ENCODE measurements at places on chromosomes 2 and 18.

- DNase-seq, result no peak
These were observed 41.8 kb downstream of the INPP4A start for GRCh38 chr2:98486374-98486981.

DNA sequence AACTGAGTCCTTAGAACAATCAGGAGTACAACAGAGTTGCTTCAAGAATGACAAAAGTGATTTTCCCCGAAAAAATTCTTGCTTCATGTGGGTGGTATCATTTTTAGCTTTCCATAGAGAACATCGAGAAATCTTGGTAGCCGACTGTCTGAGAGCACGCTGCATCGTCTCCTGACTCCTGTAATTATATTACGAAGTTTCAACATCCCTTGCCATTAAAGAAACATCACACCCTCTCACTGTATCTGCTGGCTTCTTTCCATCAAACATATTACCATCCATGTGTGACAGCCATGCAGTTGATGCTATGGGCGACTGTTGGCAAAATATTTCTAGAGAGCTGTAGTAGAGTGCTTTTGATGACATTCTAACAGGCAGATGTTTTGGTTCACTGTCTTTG lies 311.2 kb downstream of the CMPK2 start:
- no peak for DNase-seq

- DNase-seq, result no peak
These were observed 239.5 kb downstream of the MYCN start for GRCh38 chr2:16179701-16180416.

DNA sequence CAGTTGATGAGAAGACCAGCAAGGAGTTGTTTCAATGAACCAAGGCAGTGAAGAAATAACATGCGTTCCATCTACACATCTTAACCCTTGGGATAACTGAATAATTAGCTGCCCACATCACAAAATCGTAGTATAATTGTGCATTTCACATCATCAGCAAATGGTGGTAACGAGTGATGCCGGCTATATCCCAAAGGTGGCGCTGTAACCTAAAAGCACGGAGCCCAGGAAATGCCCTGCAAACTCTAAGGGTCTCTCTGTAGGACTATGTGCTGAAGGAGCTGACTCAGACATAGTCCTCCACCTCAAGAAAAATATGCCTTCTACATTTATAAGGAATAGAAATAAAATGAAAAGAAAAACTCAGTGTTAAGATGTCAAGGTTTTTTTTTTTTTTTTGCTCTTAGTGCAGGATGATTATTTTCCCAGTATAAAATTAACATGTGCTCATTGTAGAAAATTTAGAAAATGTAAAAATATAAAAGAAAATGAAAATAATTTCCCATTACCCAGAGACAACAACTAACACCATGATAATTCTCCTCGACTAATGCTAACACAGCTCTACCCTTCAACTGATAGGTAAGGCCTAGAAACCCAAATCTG lies 23.1 kb upstream of the DSG3 start:
- DNase-seq, result peak; percentile 43

DNA sequence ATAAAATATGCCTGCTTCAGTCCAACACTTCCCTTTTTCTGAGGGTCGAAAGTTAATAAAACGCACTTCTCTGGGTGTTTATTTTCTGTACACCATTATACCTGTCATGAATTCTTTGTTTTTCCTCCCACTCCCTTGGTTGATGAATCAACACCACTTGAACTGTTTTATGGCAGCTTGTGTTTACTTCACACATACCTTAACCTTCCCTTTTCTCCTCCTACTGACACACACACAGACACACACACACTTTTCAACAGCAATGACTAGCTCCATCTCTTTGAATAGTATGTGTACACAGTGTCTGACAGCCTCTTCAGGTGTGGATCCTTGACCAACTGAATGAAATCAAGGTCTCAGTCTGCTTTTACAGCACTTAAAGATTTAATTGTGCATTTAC lies 91.3 kb downstream of the SATB2 start:
- peak; percentile 86 for DNase-seq

- no peak for DNase-seq
These were observed 240.7 kb downstream of the NRXN1 start for GRCh38 chr2:50791271-50791670.

DNA sequence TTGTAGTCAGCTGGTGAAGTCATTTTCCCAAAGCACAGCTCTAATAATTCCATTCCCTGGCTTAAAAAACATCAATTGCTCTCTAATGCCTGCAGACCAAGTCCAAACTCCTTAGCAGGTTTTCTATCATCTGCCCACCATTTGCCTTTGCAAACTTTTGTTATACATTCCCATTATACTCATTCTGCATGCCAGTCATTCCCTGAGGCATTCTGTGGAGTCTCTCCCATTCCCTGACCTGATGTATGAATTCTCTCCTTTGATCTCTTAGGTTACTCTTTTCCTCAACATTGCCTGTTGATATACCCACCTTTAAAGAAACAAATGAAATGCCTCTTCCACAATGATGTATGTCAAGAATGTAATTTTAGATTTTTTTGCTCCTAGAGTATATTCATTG lies 852.0 kb upstream of the FSHR start:
- DNase-seq, result no peak

- DNase-seq, result no peak
These were observed 109.1 kb downstream of the FIGN start for GRCh38 chr2:163626639-163627109.

- peak; percentile 63 for DNase-seq
These were observed 87.6 kb downstream of the ALPK2 start for GRCh38 chr18:58541146-58541788.

DNA sequence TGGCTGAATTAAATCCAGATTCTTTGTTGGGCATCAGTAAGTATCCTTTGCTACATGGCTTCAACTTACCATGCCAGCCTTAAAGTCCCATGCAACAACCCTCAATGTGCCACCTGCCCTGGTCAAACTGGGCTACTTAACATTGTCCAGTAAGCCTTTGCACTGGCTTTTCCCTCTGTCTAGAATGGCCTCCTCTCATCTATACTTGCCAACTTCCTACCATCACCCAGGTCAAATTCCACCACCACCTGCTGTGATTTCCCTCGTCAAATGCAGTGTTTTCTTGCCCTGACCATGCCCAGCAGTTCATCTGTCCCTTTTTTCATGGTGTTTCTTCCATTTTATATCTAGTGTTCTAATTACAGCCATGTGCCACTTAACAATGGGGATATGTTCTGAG lies 5.7 kb downstream of the KLHL23 start:
- no peak for DNase-seq

- DNase-seq, result no peak
These were observed 1.2 kb downstream of the ATG9A start for GRCh38 chr2:219228041-219228910.

DNA sequence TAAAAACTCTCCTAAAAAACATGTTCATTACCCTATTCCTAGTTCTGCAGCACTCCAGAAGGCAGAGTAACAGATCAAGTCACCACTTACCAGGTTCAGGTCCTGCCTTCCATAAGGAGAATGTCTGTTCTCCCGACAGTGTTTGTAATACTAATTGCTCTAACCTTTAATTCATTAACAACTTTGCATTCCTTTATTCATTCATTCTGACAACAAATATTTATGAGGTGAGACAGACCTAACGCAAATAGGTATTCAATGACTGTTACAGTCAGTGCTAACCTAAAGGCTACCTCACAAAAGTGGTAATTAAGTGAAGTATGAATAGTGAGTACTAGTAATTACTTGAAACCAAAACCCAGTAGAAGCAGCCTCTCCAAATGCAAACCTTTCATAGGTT lies 224.0 kb downstream of the AFF3 start:
- peak; percentile 56 for DNase-seq

DNA sequence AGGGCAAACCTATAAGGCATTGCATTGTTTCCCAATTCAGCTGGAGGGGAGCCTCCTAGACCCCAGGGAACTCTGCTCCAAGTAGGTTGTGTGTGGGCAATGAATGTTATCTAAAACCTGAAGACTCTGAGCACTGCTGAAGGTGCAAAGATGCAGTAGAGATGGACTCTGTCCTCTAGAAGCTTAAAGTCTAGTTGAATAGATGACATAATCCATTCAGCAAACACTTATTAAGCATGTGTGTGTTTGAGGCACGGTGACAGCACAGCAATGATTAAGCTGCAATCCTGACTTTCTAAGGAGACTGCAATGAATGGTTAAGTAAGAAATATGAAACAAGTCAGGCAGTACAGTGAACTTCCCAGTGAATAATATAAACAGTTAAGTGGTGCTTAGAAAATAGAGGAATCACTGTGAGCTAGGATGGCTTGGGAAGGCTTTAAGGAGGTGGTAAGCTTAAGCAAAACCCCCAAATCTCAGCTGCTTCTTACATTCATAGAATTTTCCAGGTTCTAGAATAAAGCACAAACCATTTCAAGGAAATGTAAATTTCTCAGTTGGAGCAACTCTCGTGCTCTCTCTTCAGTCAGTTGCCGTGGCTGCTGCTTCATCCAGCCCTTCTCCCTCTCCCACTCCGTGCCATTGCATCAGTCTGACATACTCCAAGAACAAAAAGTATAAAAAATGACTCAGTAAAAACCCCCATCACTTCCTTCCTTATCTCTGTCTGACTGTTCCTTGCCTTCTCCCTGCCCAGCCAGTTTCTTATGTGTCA lies 19.1 kb downstream of the MXD1 start:
- peak; percentile 70 for DNase-seq

GRCh38 chr2:234996069-234996940 lies 44.5 kb downstream of the SH3BP4 start:
- peak; percentile 91 for DNase-seq

DNA sequence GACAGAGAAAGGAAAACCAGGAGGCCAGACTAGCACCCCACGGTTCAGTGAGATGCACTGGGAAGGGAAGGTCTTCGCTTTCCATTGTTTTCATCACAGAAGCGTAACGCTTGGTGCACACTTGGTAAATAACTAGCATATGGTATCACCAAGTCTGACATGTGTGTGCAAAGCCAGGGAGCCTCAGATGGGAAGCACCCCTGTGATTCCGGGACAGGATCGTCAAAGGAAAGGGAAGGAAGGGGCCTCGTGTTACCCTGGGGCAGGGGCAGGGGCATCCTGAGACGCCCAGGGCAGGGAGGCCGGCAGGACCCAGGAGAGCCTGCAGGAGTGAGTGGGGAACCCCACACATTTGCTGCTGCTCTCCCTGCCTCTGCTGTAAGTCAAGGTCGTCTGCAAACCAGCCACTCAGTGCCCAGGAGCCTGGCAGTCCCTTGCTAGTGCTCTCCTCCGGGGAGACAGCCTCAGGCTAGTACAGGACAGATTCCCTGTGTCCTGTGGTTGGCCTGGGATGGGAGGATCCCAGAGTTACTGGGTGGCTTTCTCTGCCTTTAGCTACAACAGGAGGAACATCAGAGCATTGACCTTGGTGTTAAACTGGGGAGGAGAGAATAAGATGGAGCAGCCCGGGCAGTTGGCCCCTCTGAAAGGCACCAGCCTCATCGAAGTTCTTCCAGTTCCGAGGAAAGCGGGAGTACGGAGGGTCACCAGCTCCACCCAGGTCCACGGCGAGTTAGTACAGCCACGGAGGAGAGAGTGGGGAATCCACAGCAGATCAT lies 192.5 kb downstream of the NDUFA10 start:
- no peak for DNase-seq

GRCh38 chr2:111239107-111239506 lies 118.4 kb downstream of the BCL2L11 start:
- DNase-seq, result no peak

DNA sequence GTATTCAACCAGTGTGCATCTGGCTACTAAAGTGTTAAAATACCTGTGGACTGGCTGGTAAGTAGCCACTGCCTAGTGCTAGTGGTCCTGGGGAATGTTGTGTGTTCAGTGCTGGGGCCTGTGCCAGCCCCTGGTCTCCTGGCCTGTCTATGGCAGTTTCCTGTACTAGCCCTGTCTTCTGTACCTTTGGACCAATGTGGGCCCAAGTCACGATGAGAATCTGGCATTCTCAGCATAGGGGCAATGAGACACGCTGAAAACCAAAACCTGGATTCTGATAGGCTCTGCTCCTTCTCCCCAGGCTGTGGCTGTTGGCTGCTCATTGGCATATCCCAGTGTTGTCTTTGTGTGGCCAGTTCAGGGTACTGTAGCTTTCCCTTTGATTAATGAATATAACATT lies 170.4 kb downstream of the PTPRM start:
- peak; percentile 62 for DNase-seq

DNA sequence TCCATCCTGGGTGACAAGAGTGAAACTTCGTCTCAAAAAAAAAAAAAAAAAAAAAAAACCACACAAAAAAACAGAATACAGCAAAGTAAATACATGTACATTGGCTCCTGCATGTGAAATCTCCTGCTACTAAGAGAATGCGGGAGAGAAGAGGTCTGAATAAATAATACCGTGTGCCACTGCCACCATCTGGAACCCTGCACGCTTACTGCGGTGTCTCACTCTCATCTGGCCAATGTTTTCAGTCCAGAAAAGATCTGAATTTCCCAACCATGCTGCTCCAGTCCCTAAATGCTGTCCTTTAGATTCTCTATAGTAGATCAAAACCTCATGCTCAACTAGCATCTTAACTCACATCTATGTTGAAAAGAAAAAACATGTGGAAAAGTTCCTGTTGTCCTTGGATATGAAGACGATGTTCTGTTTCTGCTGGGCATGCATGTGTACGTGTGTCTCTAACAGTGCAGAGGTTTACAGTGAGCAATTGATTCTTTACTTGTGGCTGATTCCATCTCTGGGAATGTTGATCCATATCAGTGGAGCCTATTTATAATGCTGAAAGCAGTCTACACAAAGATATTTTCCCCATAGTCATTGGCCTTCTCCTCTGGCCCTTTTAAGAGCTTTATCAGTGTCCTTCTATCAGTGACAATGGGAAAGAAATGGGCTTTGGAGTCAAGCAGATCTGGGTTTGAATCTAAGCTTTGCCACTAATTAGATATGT lies 11.9 kb downstream of the STON1 start:
- DNase-seq, result no peak

- DNase-seq, result no peak
These were observed 199.1 kb upstream of the NRXN1 start for GRCh38 chr2:51231071-51231470.

GRCh38 chr2:3675687-3676086 lies 17.7 kb downstream of the ALLC start:
- DNase-seq, result no peak

- DNase-seq, result no peak
These were observed 2.7 kb downstream of the LIMS2 start for GRCh38 chr2:127672341-127673224.

DNA sequence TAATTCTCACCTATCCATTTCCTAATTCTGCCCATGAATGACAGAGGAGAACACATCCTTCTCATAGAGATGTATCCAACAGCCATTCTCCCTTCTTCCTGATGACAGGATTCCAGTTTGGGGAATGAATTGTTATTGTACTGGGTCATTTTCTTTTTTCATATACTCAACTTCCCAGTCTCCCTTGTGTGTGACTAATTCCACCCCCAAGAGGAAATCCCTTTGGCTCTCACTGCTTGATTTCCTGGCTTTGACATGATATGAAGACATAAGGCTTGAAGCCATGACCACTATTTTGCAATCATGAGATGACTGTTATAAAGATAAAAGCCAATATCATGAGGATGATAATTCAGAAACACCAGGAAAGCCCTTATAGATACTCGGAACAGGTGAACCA lies 384.7 kb upstream of the ACVR2A start:
- peak; percentile 57 for DNase-seq

DNA sequence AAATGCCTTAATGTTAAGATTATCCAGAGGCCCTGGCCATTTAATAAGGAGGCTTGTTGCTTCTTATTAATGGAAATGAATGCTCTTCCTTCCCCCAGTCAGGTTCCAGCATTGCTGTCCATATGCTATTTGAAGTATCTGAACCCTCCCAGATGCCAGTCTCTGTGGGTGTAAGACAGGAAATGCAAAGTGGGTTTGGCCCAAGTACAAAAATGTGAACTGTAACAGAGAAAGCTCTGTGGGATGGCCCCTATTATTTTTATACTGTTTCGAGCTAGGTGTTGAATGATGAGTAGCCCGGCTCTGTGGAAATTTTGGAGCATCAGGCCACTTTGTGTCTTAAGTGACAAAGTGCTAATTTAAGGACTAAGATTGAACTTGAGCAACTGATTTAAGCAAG lies 141.0 kb downstream of the UXS1 start:
- peak; percentile 82 for DNase-seq

All from renal cortical epithelial cell (primary cell).